ENCODE measurements at places on chromosomes 2 and 18.

DNA sequence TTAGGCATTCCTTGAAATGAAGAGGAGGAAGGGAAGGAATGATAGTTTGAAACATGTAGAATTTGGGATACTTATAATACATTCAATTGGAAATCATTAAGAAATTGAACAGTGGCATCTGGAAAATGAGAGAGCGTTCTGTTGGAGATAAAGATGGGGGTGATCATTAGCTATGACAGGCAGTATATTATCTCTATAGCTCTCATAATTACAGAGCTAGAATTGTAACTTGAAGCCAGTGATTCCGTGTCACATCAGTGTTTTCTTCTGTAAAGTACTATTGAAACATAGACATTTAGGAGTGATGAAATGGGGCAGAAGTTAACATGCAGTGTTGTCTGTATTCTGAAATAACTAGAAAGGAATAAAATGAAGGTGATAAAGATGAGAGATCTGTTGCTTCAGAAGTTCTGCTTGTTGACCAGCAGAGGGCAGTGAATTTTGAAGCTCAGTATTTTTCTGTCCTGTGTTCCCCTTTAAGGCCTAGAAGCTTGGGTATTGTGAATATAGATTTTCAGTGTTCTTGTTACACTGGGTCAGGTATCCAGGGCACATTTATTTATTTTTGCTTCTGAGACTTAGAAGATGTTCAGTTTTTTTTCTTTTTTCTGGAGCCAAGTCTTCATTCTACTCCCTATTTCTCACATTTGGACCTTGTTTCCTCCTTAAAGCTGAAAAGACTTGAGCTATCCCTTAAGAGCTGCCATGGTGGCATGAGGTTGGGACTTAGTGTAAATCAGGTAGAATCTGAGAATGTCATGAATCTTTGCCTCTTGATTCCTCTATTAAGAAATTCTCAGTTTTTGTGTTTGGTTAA lies 157.4 kb downstream of the TAF4B start:
- DNase-seq, result peak; percentile 83

- DNase-seq, result no peak
Observed at GRCh38 chr2:193253014-193253530, 1058.3 kb upstream of the TMEFF2 start.

- DNase-seq, result no peak
Observed at GRCh38 chr2:86021396-86022378, 84.0 kb downstream of the POLR1A start.

DNA sequence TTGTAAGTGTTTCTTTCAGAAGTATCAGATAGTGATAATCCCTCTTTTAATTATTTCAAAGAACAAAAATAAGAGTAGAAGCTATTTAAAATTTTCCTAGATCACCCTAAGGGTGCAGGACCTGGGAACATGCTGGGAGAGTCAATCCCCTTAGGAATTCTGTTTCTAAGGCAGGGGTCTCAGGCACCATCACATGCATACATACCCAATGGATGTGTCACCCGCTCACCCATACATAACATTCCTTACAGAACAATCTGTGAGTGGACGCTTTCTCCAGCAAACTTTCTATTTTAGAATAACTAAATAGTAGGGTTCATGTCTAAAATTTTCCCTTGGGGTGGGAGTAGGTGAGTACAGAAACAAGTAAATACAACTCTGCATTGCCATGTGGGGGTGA lies 8.4 kb downstream of the DSEL start:
- DNase-seq, result no peak

- no peak for DNase-seq
Observed at GRCh38 chr18:76747676-76748075, 74.7 kb upstream of the ZNF236 start.

DNA sequence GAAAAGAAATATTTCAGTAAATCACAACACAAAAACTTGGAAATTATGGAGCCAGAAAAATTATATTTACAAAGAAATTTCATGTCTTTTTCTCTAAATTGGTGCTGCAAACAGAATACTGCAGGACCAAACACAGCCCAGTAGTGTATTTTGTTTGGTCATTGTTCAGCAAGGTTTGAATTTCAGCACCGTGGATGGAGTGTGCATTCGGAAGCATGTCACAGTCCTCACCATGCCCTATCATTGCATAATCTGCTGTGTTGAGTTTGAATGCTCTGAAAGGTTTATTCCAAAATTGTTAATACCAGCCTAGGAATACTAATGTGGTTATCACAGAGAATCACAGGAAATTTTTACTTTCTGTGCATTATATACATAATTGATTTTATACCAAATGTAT lies 296.7 kb downstream of the METTL4 start:
- DNase-seq, result no peak

DNA sequence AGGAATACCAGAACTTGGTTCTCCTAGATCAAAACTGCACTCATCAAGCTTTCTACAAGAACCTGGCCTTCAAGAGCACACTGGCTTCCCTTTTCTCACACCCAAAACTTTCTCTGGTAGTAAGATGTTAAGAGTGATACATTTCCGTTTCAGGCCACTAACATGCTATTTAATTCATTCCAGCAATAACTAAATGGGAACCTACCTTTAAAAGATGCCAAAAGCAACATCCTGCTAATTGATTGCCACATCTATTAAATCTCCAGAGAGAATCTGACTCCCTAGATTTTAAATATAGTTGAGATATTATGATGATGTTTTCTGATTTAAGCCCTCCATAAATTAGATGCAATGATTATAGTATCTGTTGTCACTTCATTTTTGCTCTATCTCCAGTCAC lies 71.6 kb downstream of the KCTD18 start:
- DNase-seq, result no peak

DNA sequence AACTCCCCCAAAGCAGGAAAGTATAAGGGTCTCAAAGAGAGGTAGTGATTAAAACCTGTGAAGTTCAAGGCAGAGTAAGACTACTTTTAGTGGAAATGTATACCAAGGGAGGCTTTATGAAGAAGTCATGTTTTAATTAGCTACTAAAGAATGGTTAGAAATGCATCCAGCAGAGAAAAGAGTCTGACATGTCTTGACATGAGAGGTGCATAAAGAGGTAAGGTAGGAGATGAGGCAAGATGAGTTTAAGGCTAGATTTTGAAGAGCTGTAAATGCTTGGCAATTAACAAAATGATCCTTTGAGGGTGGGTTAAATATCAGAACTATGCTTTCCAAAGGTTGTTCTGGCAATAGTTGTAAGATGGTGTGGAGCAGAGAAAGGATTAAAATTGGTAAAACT lies 88.7 kb upstream of the WDSUB1 start:
- DNase-seq, result no peak

DNA sequence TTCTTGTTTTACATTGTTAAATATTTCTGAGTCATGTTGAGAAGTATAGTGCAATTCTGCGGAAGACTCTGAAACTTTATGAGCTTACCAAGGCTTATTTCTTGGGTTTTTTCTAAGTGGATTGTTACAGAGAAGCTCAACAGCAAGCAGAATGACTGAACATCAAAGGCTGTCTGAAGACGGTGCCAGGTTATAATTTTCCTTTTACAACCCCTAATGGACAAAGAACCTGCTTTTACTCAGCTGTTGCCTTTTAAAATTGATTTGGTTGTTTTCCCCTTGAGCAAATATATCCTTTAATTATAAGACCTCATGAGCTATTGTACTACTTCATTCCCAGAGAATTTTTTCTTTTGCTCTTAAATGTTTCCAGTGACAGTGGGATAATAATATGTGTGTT lies 41.6 kb downstream of the LAMA3 start:
- DNase-seq, result no peak

GRCh38 chr2:146579147-146579930 lies 1265.5 kb upstream of the ACVR2A start:
- peak; percentile 66 for DNase-seq

GRCh38 chr2:134073023-134073422 lies 180.8 kb upstream of the MGAT5 start:
- no peak for DNase-seq

GRCh38 chr18:32333781-32334180 lies 136.9 kb downstream of the GAREM1 start:
- DNase-seq, result no peak

DNA sequence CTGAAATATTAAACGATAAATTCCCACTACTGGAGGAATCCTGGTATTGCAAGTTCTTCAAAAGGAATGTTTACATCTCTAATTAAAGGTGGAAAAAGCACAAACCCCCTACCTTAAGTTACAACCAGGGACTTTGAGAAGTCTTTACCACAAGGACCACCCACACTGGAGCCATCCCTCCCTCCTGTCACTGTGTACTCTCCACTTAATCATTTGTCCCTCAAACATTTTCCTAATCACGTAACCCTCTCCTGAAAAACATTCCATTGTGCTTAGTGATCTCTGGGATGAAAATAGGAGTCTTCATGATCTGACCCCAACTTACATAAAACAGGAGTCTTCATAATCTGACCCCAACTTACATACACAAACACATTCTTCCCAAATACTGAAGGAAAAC lies 85.7 kb downstream of the SUCLG1 start:
- no peak for DNase-seq

- DNase-seq, result no peak
Observed at GRCh38 chr2:196555726-196556125, 83.8 kb upstream of the CCDC150 start.

GRCh38 chr2:101538076-101538475 lies 63.2 kb upstream of the RFX8 start:
- DNase-seq, result no peak

GRCh38 chr2:136399667-136400289 lies 281.8 kb upstream of the CXCR4 start:
- DNase-seq, result no peak

GRCh38 chr2:139721411-139721995 lies 941.3 kb upstream of the NXPH2 start:
- no peak for DNase-seq

DNA sequence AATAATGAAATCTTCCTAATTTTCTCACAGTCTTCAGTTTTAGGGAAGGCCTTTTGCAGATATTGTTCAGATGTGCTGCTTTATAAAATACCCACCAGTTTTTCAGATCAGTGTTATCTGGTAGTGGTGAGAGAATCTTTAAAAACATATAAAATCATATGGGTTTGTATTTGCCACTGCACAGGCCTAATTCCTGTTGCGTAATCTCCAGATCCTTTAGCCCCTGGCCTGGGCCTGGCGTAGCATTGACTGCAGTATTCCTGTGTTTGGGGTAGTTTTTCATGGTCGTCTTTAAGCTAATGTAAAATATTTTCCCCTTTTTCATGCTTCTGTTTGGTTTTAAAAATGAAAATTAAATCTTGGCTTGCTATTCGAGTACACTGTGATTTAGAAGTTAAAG lies 43.2 kb downstream of the TSHZ1 start:
- DNase-seq, result peak; percentile 64

- DNase-seq, result peak; percentile 21
Observed at GRCh38 chr2:105812180-105813044, 67.7 kb downstream of the NCK2 start.

DNA sequence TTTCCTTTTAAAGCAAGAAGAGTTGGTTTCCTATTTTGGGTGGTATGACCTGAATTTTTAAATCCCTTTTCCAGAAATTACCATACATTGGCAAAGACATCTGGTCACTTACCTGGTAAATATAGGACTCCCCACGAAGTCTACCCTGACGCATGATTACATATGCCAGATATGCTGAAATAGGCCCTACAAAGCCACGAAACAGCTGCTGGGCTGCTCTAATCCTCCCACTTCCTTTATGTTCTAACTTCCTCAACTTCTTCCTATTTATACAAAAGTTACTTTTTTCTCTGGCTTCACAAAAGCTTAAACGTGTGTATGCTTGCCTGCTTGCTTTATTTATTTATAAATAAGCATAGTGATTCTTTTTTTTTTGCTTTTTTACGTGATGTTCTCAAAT lies 186.0 kb upstream of the EPHA4 start:
- no peak for DNase-seq

DNA sequence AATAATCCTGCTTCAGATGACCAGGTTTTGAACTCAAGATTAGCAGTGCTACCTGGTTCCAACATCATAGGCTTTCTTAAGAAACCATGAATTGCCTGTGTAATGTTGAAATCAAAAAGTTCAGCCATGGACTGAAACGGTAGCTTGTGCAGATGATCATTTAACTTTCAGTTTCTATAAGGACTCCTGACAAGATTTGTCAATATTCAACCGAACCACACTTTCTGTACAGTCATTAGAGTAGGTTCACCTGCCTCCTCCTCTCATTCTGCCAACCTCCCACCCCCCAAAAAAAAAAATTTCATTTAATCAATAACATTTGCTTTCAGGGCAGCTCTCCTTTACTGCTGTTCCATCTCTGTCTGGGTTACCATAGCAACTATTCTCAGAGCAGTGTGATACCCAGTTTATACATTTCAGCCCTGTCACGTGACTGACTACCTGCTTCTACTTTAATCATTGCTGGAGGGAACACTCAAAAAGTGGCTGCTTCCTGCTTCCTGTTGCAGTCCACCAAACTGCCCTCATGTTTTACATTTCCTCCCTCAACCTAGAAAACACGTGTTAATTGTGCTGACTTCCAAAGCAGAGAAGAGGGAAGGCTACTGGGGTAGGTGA lies 275.5 kb downstream of the SS18 start:
- DNase-seq, result no peak

GRCh38 chr18:63312019-63312409 lies 7.6 kb downstream of the BCL2 start:
- no peak for DNase-seq

Data from adipocyte (in vitro differentiated cells).